ENCODE measurements at places on chromosomes 16 and 17. TPM values are rescaled to one million over a fixed set of nuclear protein-coding genes. Genes with fewer than 3 reads are reported as not detected.

The FOXL1 gene
- 0.80 TPM for total RNA-seq

- no peak for DNase-seq
Measured at GRCh38 chr17:82687871-82688270, 10.6 kb downstream of the RAB40B start.

- peak; percentile 48 for DNase-seq
Measured at GRCh38 chr16:67236563-67237395, 9.8 kb downstream of the TMEM208 start.

The TNFRSF17 gene
- total RNA-seq, result not detected

DNA sequence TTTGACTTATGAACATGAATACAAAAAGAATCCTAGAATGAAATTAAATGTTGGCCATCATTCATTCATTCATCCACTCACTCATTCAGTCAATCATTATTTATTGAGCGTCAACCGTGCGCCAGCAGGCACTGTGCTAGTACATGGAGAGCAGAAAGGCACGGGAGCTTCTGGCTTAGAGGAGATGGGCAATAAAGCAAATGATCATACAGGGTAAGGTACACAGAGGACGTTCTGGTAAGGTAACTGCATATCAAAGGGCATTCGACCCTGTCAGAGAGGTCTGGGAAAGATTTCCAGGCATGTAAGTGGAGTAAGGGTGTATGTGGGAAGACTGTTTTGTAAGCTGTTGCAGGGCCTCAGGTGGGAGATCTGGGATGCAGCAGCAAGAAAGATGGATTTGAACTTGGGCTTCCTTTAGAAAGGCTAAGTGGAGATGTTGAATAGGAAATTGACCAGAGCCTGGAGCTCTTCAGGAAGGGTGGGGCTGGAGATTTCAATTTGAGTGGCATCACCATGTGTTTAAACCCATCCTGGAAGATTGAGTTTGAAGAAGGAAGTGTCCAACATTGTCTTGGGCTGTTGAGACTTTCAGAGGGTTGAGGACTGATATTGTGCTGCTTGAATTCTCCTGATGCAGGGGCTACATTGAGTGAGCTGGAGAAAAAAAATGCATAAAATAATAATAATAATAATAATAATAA lies 2.8 kb upstream of the MSI2 start:
- no peak for DNase-seq

GRCh38 chr17:45924332-45924820 lies 30.0 kb downstream of the MAPT start:
- DNase-seq, result no peak

- no peak for DNase-seq
Measured at GRCh38 chr17:44188576-44189403, 2.0 kb downstream of the TMUB2 start.

DNA sequence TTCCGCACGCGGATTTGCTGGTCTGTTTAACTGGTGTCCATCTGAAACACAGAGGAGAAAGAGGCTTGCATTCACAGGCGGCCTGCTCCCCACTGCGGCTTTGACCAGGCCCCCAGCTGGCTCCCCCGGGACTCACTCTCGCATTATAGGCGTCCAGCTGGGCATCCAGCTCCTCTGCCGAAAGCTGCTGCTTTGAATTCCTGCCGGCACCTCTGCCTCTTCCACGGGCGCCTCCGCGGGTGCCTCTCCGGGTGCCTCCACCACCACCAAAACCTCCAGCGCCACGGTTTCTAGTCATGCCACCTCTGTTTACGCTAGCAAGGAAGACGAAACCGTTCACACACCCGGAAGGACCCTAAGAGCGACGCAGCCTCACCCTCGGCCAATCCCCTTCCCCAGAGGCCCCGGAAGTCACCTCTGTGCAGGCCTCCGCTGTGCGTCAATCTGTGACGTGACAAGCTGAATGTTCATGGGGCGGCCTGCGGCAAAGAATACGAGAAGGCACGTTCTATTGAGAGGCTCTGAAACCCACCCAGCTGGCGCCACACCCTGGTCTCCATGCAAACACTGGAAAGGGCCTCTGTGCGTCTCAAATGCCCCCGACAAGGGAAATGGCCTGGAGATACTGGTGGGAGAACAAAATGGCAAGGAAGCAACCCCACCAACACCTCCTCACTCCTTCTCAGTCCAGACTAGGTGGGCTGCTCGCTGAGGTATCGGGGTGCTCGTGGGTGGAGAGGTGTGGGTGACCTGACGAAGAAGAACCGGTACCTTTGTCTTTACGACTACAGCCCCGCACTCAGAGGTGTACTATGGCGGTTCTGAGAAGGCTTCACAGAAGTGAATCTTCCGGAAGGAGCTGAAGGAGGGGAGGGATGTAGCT lies 3.0 kb downstream of the ALYREF start:
- no peak for DNase-seq

- no peak for DNase-seq
Measured at GRCh38 chr16:23771027-23771426, 16.2 kb downstream of the CHP2 start.

DNA sequence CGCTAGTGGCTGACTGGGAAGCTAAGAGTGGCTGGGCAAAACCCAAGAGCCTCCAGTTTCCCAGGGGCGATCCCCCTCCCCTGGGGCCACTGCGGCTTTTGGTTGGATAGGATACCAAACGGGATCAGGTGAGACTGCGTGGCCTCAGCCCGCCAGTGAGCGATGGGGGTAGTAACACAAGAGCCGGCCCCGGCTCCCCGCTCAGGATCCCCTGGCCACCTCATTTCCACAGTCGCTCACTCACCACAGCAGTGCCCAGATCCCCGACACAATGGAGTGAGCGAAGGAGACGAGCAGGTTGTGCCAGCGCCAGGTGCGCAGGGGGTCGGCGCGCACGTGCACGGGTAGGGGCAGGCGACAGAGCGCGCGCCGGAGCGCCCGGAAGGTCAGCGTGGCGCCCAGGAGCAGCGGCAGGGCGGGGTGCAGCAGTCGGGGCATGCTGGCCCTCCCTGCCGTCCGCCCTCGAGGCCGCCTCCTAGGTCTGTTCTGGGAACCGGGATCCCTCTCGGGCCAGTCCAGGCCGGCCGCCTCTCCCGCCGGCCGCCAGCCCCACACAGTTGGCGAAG lies 290 bp downstream of the TLCD1 start:
- DNase-seq, result peak; percentile 76

The VPS25 gene
- total RNA-seq, result 30.0 TPM

DNA sequence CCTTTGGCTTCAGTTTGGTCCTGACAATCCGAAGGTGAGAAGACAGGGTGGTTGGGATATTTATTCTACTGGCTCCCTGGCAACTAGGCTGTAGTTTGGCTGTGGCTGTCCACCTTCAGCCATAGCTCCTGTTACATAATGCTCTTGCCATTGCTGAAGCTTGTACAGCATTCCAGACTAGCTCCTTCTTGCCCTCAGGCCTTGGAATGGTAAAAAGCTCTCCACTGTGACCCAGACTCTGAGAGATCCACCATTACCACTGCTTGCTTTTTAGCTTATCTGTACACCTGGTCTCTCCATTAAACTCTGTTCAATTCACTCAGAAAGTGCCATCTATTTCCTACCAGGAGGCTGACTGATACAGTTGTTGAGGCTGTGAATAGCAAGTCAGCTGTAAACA lies 231.8 kb upstream of the MON1B start:
- no peak for DNase-seq

DNA sequence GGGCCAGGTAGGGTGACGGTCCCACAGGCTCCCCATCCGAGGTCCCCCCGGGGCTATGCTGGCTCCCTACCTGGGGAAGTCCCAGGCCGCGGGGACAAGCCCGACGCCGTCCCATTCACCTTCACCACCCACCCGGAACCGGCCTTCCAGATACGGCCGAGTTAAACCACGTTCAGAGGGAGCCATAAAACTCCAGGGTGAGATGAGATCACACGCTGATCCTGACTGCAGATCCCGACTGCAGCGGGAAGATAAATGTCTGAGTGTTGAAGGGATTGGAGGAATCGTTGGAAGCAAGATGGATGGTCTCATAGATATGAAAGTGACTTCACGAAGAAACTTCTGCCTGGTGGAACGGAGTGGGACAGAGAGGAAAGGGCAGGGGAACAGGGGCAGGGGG lies 13.6 kb upstream of the C1QTNF8 start:
- DNase-seq, result no peak

- no peak for DNase-seq
Measured at GRCh38 chr16:15576960-15577958, 65.7 kb downstream of the MARF1 start.

DNA sequence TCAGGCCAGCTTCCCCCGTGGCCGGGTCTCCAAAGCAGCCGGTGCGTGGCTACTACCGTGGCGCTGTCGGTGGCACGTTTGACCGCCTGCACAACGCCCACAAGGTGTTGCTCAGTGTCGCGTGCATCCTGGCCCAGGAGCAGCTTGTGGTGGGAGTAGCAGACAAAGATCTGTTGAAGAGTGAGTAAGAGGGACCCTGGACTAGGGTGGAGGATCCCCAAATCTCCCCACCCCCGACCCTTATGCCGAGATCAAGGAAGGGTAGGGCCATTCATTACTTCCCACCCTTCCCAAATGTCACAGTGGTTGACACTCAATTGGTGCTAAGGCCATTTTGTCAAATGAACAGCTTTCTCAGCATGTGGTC lies 1.2 kb downstream of the COASY start:
- no peak for DNase-seq

DNA sequence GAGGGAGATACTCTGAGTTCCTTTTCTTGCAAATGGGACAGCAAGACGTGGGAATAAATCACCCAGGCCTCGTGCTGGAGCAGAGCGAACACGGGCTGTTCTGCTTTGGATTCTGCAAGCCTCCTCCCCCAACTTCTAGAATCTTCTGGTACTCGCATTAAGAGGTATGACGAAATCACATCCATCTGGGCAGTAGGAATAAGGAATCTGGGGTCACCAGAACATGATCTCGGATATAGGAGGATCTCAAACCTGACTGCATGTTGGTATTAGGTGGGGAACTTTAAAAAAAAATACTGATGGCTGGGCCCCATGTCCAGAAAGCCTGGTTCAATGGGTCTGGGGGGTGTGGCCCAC lies 49.8 kb upstream of the USP7 start:
- no peak for DNase-seq

The SLFN14 gene
- total RNA-seq, result not detected

The C17orf50 gene
- not detected for total RNA-seq

DNA sequence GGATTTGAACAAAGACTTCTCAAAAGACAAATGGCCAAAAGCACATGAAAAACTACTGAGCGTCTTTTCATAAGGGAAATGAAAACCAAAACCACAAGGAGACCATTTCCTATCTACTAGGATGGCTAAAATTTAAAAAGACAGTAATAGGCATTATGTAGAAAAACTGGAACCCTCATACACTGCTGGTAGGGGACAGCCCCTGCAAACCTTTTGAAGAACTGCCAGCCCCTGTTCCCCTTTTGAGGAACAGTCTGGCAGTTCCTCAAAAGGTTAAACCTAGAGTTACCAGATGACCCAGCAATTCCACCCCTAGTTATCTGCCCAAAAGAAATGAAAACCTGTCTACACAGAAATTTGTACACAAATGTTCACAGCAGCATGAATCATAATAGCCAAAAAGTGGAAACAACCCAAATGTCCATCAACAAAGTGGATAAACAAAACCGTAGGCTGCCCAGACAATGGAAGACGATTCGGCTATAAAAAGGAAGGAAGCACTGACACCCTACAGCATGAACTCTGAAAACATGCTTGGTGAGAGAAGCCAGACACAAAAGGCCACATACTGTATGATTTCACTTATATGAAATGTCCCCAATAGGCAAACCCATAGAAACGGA lies 22.9 kb downstream of the CDIP1 start:
- no peak for DNase-seq

The PDILT gene
- total RNA-seq, result not detected

The CUEDC1 gene
- 45.5 TPM for total RNA-seq
